ENCODE measurements at places on chromosomes 2 and 18.

GRCh38 chr2:145184741-145185651, 665.1 kb upstream of the ZEB2 start:
- DNase-seq = peak; percentile 90

DNA sequence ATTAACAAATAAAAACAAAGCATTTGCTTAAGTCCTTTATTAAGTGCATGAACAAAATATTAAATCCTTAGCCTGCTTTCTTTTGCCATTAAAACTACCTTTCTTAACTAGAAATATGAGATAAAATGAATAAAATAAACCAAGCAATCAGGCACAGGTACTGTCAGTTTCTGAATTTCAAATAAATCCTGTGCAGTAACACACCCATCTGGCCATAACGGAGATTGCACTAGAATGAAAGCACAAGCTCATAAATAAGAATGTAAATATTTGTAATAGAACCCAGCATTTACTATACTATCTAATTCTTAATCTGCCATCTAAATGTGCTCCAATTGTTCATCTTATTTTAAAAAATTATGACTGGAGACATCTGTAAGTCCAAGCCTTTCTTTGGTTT, 31.9 kb downstream of the PRKRA start:
- no peak for DNase-seq

DNA sequence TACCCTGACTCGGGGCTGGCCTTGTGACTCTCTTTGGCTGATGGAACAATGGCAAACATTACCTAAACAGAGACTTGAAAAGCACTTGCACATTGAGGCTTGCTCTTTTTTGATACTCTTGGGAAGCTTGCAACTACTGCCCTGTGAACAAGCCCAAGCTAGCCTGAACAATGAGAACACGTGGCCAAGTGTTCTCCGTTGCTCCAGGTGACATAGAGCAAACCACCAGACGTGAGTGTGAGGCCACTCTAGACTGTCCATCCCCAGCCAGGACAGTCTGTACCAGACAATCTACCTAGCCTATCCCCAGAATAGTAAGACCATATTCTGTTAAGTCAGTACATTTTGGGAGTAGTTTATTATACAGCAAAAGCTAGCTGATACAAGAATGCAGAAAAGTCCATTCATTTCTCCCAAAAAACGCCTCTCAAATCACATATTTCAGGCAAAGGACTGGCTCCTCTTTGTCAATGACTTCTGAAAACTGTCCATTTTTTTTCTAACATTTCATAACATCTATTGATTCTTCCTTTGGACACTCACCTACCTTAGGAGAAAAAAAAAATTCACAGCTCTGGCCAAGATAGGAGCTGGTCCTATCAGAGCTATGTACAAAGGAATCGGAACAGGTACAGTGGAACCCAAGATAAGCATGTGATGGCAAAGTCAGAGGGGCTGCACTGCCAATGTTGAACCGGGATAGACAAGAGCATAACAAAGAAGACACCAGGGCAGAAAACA, 142.1 kb upstream of the PKDCC start:
- no peak for DNase-seq

DNA sequence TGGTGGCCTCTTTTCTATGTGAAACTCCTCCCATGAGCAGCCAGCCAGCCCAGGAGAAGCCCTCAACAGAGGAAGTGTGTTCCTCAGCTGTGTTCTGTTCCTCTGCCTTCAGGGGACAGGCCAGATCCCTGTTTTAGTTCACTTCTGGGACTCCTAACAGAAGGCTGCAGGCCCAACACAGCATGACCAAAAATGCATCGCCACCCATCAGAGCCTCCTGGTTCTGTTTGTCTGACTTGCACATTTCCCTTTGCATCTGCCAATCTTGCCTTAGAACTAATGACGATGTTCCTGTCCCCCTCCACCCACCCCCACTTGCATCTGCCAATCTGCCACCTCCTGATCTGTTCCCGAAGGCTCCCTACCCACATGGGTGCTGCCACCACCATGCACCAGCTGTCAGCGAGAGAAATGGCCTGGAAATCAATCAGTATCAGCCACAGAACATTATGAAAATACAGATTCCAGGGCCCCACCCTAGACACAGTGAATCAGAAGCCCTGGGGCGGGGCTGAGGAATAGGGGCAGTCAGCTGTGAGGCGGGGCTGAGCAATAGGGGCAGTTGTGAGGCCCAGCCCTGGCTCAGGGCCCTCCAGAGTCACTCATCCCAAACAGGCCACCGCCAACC, 51.0 kb downstream of the FAM168B start:
- no peak for DNase-seq

GRCh38 chr2:99735753-99736152, 245.9 kb upstream of the REV1 start:
- DNase-seq = no peak

DNA sequence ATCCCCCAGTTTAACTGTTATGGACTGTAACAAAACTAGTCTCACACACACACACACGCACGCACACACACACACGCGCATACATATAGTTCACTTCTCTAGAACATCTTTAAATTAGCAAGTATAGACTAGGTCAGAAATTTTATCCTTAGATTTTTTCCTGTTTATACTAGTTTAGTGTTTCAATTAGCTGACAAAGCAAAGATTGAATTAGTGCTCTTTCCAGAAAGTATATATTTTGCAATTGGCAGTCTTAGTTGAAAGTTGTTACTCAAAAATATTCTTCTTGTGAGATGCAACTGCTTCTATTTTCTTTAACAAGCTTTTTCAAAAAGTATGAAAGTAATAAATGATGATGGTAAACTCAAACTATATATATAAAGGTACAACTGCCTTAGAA, 22.5 kb downstream of the PLEKHA3 start:
- no peak for DNase-seq

- DNase-seq = no peak
These were observed 150.3 kb downstream of the SMAD2 start for GRCh38 chr18:47780011-47780725.

DNA sequence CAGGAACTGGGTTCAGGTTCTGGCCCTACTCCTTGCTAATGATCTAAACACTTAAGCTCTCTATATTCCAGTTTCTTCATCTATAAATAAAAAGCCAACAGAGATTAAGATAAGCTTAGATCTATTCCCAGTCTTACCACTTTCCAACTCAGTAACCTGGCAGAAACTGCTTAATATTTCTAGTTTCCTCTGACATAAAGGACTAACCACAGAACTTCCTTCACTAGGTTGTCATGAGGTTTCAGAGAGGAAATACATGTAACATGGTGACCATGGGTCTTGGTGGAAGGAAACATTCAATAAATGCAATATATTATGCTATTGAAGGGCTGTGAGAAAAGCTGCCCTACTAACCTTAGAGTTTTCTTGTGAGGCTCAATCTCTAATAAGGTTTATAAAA, 114.4 kb upstream of the PDE1A start:
- DNase-seq = no peak

GRCh38 chr18:10099539-10100140, 185.8 kb downstream of the VAPA start:
- peak; percentile 85 for DNase-seq

- DNase-seq = no peak
These were observed 22.7 kb downstream of the DPYSL5 start for GRCh38 chr2:26870585-26871095.

GRCh38 chr18:600107-600506, 3.3 kb downstream of the CLUL1 start:
- no peak for DNase-seq

DNA sequence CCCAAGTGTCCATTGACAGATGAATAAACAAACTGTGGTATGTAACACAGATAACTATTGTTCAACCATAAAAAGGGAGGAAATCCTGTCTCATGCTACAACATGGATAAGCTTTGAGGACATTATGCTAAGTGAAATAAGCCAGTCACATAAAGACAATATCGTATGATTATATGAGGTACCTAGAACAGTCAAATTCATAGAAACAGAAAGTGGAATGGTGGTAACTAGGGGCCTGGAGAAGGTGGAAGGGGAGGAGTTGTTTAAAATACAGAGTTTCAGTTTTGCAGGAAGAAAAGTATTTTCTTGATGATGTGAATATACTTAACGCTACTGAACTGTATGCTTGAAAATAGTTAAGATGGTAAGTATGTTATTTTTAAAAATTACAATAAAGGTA, 304.6 kb upstream of the CXCR4 start:
- DNase-seq = no peak

DNA sequence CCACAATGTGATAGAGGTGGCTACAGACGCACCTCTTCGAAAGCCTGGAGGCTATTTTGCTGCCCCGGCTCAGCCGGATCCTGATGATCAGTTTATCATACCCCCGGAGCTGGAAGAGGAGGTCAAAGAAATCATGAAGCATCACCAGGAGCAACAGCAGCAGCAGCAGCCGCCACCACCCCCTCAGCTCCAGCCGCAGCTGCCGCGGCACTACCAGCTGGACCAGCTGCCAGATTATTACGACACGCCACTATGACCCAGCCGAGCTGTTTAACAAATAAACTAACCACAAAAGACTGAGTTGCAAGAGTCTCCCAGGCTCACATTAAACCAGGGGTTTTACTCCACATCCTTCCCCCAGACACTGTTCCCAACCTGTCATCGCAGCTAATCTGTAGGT, 263.8 kb downstream of the PHLPP1 start:
- peak; percentile 85 for DNase-seq

- peak; percentile 83 for DNase-seq
These were observed 21.1 kb downstream of the CASP10 start for GRCh38 chr2:201203916-201204654.

DNA sequence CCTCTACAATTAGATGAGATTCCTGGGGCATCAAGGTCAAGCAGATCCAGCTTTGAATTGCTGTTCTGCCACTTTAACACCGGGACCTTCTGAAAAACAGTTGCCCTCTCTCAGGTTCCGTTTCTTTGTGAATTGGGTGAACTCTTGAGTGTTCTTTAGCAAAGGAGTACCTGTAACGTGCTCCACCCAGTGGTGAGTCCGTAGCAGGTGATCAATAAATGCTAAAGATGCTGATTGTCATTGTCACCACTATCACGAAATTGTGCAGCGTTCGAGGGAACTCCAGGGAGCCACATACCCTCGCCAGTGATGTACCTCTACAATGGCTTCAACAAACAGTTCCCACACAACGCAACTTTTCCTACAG, 81.9 kb downstream of the TCF7L1 start:
- DNase-seq = no peak

DNA sequence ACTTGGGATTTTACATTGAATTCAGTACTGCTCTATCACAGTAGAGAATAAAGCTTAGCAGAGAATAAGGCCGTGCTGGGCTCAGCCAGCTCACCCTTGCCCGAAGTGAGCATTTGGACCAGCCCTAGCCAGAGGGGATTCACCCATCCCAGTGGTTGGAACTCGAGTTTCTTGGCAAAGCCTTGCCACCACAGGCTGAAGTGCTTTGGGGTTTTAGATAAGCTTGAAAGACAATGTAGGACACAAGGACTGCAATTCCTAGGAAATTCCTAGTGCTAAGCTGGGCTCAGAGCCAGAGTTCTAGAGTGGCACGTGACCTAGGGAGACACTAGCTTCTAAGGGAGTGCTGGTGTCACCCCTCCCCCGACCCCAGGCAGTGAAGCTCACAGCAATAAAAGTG, 28.0 kb downstream of the SERPINB11 start:
- no peak for DNase-seq

DNA sequence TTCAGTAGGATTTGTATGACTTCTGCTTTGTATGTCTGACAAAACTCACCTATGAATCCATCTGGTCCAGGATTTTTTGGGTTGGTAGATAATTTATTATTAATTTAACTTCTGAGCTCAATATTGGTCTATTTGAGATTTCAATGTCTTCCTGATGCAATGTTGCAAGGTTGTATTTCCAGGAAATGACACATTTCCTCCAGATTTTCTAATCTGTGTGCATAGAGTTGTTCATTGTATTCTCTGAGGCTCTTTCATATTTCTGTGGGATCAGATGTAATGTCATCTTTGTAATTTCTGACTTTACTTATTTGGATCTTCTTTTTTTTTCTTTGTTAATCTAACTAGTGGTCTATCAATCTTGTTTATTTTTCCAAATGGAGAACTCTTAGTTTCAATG, 584.7 kb upstream of the SETBP1 start:
- no peak for DNase-seq

GRCh38 chr2:238105506-238106338, 5.6 kb downstream of the ESPNL start:
- no peak for DNase-seq

- no peak for DNase-seq
These were observed 161.5 kb downstream of the SLC39A10 start for GRCh38 chr2:195818526-195818925.

DNA sequence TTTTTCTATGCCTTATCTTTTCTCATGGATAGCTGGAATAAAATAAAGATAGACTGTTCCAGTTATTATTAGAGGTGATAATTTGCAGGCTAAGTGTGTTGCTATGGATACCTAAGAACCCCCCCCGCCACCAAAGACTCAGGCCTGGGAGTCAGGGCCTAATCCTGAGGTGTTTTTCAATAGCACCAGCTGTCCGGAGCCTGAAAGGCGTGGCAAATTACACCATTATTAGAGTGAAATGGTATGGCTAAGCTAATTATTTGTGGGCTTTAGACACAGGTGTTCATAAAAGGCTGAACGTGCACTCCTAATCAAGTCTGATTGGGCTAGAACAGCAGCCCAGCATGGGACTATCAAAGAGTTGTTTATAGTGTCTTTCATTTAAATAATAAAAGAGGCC, 293.2 kb upstream of the DCC start:
- no peak for DNase-seq

GRCh38 chr2:200810252-200810997, 1.3 kb upstream of the BZW1 start:
- DNase-seq = peak; percentile 87

DNA sequence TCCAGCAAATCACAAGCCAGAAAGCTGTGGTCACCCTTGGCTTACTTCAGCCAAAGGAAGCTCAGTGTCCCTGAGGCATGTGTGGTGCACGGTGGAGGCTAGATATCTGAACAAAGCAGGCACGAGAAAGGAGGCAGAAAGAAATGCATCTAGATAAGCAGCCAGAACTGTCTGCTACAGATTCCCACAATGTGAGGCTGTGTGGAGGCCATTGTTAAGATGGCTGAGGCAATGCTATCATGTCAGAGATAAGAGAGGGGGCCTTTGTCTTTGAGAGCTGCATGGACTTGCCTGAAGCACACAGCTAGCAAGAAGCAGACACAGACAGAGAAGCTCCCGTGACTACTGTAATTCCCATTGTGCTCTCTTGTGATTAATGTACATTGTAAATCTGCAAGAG, 110.5 kb upstream of the LYPD6 start:
- no peak for DNase-seq
